Progenitor cell of endocrine pancreas (in vitro differentiated cells): ENCODE measurements at places on chromosomes 16 and 17.

DNA sequence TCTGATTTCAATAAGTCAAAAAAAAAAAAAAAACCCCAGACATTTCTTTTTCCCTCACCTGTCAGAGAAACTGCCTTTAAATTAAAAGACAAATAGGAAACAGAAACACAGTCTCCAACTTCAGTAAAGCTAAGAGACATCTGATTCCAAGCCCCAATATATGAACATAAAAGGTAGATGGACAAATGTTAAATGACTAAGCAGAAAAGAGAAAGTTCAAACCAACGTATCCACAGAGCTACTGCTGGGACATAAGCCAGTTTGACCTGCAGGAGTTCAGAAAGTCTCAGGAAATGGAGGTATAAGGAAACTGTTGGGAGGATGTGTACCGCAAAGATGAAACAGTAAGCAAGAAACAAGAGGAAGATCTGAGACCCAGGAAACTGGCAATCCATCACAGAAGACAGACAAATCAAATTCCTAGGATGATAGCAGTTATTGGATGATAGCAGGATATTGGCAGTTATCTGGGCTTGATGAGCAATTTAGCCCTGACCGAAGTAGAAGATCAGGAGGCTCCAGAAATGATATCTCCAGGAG is 135.0 kb downstream of the BRIP1 start:
- no peak for DNase-seq

- no peak for DNase-seq
Measured at GRCh38 chr16:76204249-76204648, 73.0 kb upstream of the CNTNAP4 start.

DNA sequence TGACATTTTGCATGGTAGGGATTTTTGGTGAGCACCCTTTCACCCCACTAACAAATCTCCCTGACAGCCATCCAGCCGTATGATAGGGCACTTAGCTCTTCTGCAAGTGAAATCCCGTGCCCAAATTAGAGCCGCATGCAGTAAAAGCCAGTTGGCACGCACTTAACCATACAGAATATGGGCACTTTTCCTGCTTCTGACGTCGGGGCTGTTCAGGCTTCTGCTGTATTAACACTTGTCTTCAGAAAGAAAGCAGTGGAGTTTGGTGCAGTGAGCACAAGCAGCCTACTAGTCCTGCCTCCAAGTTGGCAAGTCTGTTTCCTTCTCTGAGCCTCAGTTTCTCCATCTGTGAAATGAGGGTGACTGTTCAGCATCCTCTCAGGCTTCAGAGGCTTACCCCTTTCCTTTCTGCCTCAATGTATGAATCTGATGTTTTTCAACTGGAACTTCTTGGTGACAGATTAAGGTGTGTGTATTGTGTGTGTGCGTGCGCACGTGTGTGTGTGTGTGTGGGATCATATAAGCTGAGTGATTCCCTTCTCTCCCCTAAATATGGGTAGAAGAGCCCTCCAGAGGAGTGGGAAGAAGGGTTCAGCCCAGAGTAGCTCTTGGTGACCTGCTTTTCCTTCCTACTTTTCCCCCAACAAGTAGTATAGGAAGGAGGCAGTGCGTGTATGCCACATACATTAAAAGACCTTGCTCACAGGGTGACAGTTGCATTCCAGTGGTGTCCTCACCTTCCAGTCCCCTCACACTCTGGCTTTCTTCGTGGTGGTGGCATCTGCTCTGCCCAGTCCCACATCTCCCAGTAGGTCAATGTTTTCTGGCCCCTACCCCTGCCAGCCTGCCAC is 19.0 kb downstream of the IGF2BP1 start:
- DNase-seq = no peak

DNA sequence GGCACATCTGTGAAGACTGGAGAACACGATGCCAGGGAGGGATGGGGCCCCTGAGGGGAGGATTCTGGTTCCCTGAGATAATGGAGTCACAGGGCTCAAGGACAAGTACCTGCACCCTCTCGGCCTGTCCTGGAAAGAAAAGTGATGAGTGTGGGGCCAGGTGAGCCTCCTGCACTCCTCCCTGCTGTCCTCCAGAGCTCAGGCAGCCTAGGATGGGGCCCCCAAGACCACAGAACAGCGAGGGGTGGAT is 101.3 kb upstream of the TNRC6C start:
- no peak for DNase-seq

GRCh38 chr16:66357523-66357928 is 9.0 kb upstream of the CDH5 start:
- no peak for DNase-seq

DNA sequence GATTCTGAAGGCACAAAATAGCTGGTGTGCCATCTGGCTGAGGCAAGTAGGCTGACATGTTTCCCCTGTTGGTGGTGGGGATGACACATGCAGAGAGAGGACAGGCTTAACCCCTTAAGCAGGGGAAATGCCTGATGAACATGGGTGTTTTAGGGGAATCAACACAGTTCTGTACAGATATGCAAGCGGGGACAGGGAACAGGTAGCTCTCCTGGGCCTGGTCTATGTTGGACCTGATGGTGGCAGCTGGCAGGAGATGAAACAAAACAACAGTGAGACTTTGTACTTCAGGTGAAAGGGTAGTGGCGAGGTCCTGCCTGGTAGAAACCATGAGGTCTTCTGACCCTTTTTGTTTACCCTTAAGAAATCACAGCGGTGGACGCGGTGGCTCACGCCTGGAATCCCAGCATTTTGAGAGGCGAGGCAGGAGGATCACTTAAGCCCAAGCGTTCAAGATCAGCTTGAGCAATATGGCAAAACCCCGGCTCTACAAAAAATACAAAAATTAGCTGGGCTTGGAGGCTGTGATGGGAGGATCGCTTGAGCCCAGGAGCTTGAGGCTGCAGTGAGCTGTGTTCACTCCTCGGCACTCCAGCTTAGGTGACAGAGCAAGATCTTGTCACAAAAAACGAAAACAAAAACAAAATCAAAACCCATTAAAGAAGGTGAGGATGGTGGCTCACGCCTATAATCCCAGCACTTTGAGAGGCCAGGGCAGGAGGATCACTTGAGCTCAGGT is 10.5 kb downstream of the OR1F1 start:
- DNase-seq = no peak

GRCh38 chr17:66375121-66375520 is 72.7 kb downstream of the PRKCA start:
- DNase-seq = no peak

- DNase-seq = no peak
Measured at GRCh38 chr17:63138713-63139112, 172.7 kb downstream of the TANC2 start.

GRCh38 chr17:48051706-48052486 is 3.7 kb downstream of the NFE2L1 start:
- no peak for DNase-seq

GRCh38 chr16:11316331-11317015 is 28.8 kb upstream of the RMI2 start:
- DNase-seq = no peak

GRCh38 chr17:42281571-42282096 is 5.4 kb upstream of the STAT5B start:
- DNase-seq = no peak

- no peak for DNase-seq
Measured at GRCh38 chr16:12625068-12625467, 178.6 kb downstream of the CPPED1 start.

GRCh38 chr16:47976636-47977210 is 179.1 kb downstream of the ABCC12 start:
- DNase-seq = no peak

DNA sequence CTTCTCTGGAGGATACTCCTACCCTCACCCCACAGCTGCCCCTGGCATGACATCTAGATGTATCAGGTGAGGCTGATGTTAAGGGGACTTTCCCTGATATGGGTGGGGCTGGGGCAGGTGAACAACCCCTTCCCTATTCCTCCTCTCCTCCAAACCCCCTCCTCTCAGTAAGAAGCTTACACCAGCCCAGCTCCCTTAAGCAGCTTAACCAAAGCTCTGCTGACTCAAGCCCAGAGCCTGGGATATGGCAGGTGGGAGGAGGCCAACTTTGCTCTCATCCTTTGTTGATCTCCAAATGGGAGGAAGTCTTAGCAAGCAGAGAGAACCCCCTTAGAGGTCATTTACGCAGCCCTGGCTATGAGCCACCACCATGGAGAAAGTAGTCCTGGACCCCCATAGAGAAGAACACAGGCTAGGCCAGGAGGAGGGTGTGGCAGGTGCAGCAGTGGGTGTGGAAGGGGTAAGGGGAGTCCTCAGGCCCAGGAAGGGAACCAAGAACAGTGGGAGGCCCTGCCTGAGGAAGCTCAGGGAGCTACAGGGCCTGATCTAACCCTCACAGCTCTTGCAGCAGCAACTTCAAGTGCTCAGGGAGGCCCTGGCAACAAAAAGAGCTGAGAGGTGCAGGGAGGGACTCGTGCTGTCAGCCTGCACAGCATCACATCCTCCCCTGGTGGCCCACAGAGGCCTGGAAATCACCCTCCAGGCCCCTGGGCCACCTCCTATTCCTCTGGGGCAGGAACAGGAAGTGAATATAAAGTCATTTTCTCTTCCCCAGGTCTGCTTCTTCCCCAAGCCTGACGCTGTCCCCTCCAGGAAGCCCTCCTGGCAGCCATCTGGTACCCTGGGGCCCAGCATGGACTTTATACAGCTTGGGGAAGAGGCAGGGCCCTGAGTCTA is 2.9 kb downstream of the UNC119 start:
- DNase-seq = no peak

GRCh38 chr17:36600936-36601302 is 464 bp upstream of the MRM1 start:
- DNase-seq = no peak

- DNase-seq = no peak
Measured at GRCh38 chr17:33968350-33969044, 286.6 kb upstream of the CCL2 start.

- DNase-seq = no peak
Measured at GRCh38 chr16:47375423-47375822, 85.4 kb downstream of the ITFG1 start.

- DNase-seq = no peak
Measured at GRCh38 chr16:86379505-86379846, 130.9 kb upstream of the FOXF1 start.

GRCh38 chr16:26710450-26710849 is 356.3 kb upstream of the C16orf82 start:
- no peak for DNase-seq

DNA sequence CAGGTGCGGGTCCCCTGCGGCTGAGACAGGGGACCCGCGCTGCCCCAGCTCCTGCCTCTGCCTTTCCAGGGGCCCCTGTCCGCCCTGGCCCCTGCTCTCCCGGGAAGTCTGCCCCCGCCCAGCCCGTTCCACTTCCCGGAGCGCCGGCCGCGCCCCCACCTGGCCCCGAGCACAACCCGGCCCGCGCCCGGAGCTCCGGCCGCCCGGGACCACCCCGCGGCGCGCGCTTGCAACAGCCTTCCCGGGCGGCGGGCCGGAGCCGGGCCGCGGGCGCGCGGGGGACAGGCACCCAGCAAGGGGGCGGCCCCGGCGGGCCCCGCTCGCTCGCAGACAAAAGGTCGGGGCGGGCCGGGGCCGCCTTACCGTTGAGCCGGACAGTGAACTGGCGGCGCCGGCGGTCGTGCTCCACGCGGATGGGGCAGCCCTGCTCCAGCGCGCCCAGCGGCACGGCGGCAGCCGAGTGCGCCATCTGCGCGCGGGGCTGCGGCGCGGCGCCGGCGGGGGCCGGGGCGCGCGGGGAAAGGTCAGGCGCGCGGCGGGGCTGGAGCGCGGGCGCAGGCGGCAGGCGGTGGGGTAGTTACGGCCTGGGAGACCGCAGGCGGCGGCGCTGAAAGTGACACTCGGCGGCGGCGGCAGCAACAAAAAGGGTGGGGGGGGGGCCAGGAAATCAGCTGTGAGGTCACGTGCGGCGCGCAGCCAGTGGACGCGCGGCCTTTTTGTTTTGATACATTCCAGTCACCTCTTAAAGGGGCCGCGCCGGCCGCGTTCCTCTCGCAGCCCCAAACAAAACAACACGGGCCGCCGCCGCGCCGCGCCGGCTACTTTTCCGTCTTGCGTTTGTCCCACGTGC is at the start of gene NATD1:
TSS of gene NATD1 (minus strand) at position 615 of the 850 bp plus-strand sequence. CDS start at position 469, 146 bp downstream.
- peak; percentile 47 for DNase-seq

GRCh38 chr17:76925441-76925891 is 57.3 kb downstream of the MGAT5B start:
- no peak for DNase-seq

GRCh38 chr16:88618182-88618955 is 20.0 kb upstream of the IL17C start:
- DNase-seq = no peak

GRCh38 chr16:27600381-27600780 is 50.4 kb downstream of the KATNIP start:
- no peak for DNase-seq

DNA sequence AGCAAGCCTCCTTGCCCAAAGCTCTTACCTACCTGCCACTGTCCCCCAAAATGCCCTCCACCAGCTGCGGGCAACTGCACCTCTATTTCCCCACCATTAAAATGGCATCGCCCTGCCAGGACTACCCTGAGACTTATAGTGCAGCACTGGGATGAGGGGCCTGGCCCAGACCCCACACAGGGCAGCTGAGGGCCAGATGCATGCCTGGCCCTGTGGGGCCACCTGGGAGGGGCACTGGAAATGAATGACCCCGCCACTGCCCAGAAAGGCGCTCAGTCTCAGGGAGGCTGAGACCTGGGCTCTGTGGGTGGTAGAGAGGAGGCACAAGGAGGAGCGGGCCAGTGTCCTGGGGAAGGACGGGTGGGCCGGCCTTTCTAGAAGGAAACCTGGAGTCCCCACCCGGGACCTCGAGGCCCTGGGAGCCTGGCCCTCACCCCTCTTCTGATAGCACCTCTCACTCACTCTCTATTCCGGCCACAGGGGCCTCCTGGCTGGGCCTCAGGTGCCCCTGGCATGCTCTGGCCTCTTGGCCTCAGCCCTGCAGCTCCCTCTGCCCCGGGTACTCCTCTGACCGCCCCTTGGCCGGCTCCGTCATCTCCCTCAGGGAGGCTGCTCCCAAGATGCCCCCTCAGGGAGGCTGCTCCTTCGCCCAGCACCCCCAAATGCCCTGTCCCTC is 26.9 kb downstream of the KATNB1 start:
- no peak for DNase-seq

DNA sequence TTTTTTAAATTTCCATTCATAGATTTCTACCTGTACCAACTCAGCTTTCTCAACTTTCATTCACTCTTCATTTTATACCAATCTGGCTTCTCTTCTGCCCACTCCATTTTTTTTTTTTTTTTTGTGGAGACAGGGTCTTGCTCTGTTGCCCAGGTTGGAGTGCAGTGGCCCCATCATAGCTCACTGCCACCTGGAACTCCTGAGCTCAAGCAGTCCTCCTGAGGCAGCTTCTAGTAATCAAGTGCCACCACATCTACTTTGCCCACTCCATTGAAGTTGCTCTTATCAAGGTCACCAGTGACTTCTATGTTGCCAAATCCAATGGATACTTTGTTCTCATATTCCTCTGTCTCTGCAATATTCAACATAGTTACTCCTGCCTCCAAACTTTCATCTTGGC is 1.7 kb downstream of the SUPT6H start:
- DNase-seq = no peak

GRCh38 chr17:73286863-73287296 is 24.9 kb downstream of the CDC42EP4 start:
- DNase-seq = no peak
